ENCODE measurements at places on chromosomes 16 and 17.

DNA sequence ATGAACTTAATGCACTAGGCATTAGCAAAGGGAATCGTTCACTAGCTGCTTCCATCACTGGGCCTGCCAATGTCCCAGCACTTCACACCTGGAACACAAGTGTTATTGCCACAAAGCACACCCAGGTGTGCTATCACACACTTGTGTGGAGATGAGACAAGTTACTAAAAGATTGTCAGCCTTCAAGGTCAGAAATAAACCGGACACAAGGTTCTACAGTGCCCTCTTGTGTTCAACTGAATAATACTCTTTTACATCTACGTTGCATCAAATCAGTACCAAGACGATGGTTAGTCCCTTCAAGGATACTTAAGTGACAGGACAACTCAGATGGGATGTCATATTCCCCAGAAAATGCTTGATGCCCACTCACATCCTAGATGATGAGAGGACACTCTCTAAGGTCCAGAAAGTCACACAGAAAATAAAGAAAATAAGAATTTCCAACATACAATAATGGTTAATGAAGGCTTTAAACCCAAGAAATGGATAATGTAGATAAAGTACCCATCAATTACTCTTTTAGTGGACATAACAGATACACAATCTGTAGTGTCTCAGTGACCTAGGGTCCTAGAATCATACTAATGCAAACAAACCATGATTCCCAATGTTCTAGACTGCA is 16.4 kb upstream of the GLG1 start:
- DNase-seq: no peak

GRCh38 chr16:49623501-49624266 is 232.2 kb downstream of the ZNF423 start:
- DNase-seq: no peak

DNA sequence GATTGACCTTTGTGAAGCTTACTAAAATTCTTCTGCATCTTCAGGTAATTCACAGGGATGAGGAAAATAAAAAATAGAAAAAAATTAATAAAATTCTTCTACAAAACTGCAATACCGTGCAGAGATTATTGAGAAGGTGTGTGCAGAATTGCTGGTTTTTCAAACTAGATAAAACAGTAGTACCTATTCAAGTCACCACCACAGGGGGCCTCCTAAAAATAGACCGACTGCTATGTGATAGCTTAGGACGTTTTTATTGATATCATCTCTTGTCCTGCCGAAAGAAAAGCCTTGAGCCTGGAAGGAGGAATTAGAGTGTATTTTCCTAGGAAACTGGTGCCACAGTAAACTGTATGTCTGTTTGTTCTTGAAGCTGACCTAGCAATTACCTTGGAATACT is 325.9 kb downstream of the ZFHX3 start:
- no peak for DNase-seq

- no peak for DNase-seq
Observed at GRCh38 chr16:64182985-64183384, 938.9 kb downstream of the CDH11 start.

GRCh38 chr17:45333702-45334092 is 16.9 kb upstream of the MAP3K14 start:
- DNase-seq: no peak
